Left kidney (tissue), 8 donors: ENCODE measurements at places on chromosomes 12 and 14. TPM values are rescaled to one million over a fixed set of nuclear protein-coding genes. Genes with fewer than 3 reads are reported as not detected.

The VRTN gene
- polyA plus RNA-seq = not detected

The NPFF gene
- polyA plus RNA-seq = 2.1 TPM

The FAM90A1 gene
- 3.8 TPM for polyA plus RNA-seq

The WIF1 gene
- 1.8 TPM for polyA plus RNA-seq

The ASCL1 gene
- 0.08 TPM for polyA plus RNA-seq

The KCNH3 gene
- polyA plus RNA-seq = 5.2 TPM

The GRIN2B gene
- polyA plus RNA-seq = 1.4 TPM

The CLEC14A gene
- 11.4 TPM for polyA plus RNA-seq

The LRP1-AS gene
- polyA plus RNA-seq = not detected

The MYRFL gene
- polyA plus RNA-seq = 7.1 TPM

The DENND5B gene
- polyA plus RNA-seq = 35.9 TPM

The STAC3 gene
- polyA plus RNA-seq = 9.2 TPM

The TAS2R43 gene
- 0.63 TPM for polyA plus RNA-seq

- no peak for DNase-seq
These were observed 62.1 kb upstream of the HECTD1 start for GRCh38 chr14:31269634-31270195.

DNA sequence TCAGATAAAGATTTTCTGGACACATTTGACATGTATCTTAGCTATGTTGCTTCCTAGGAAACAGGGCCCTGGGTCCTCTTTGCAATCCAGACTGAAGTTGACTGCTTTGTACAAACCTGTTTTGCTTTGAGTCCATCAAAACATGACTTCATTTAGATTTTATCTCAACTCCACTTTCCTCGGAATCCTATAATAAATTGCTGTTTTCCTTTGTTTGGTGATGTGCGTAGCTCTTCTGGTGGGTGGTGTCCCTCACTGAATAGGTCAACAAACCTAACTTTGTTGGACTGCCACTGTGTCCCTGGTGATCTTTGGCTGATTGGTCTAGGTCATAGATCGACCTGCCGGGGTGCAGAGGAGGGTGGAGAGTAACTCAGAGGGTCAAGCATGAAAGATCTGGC is 735 bp upstream of the P2RX7 start:
- DNase-seq = no peak

GRCh38 chr12:100127766-100128511 is 14.7 kb downstream of the BLTP3B start:
- no peak for DNase-seq

- no peak for DNase-seq
These were observed 68.4 kb upstream of the PTGR2 start for GRCh38 chr14:73783107-73783727.

DNA sequence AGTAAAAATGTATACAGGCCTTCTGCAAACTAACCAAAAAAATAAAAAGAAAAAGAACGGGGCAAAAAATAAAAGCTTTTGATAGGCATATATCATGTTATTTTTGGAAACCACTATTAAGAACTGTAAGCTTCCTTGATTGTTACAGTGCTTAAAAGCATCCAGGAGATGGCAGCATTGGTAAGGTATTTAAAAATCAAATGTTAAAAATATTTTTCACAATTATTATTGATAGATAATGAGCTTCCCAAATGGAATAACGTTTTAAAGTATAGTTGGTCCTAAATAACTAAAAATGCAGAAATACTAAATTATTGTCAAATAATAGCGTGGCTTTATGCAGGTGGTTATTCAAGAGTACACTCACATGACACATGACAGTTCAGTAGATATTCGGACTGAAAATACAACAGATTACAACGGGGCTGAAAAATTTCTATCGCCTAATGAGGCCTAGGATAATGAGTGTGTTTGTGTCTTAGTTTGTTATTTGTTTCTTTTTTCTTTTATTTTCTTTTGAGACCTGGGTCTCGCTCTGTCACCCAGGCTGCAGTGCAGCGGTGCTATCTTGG is 127.2 kb upstream of the ATF7IP start:
- DNase-seq = no peak

- DNase-seq = no peak
These were observed 142.6 kb downstream of the EPS8 start for GRCh38 chr12:15646581-15646980.

DNA sequence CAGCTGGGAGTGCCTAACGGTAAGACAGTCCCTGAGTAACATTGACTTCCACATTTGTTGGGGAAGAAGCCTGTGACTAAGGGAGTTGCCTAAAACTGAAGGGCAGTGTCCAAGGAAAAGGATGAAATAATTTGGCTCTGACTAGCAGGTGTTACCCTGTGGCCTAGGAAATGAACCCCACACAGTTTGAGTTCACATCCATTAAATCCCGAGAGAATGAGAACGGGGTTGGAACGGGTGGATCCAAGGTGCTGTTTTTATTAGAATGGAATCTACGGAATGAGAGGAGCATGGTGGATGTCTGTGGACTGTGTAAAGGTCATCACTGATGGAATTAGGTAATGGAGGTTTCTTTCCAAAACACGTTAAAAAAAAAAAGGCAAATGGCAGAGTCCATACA is 324.0 kb downstream of the MED13L start:
- DNase-seq = no peak

DNA sequence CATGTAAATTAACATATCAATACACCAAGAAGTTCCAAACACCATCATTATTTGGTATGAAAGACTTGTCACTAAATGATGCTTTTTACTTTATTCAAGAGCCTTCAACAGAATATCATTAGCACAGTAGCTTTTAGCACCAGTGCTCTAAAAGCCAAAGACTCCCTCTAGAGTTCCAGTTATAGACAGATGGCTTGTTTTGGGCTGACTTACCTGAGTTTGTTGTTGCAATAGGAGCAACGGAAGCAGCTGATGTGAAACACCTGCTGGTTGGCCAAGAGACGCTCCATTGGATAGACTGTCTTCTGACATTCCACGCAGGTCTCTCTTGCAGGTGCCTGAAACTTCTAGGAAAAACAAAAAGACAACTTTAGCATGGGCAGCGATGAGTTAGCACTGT is 14.5 kb upstream of the CERS5 start:
- DNase-seq = no peak

DNA sequence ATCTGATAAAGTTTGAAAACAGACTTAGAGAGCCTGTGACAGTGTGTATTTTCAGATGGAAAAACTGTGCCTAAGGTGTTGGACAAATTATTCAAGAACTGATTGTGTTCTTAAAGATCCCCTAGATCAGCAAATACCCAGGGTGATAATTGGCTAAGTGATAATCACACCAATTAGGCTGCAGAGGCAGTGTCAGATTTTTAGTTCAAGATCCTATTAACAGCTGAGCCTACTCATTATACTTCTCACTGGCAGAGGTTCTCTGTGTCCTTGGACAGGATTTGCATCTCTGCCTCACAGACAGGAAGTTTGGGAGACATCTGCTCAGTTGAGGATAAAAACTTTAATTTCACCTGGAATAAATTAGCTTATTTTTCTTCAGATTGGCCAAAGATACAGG is 4.3 kb upstream of the FGD4 start:
- no peak for DNase-seq

GRCh38 chr12:124764451-124764850 is 99.2 kb downstream of the SCARB1 start:
- DNase-seq = no peak

DNA sequence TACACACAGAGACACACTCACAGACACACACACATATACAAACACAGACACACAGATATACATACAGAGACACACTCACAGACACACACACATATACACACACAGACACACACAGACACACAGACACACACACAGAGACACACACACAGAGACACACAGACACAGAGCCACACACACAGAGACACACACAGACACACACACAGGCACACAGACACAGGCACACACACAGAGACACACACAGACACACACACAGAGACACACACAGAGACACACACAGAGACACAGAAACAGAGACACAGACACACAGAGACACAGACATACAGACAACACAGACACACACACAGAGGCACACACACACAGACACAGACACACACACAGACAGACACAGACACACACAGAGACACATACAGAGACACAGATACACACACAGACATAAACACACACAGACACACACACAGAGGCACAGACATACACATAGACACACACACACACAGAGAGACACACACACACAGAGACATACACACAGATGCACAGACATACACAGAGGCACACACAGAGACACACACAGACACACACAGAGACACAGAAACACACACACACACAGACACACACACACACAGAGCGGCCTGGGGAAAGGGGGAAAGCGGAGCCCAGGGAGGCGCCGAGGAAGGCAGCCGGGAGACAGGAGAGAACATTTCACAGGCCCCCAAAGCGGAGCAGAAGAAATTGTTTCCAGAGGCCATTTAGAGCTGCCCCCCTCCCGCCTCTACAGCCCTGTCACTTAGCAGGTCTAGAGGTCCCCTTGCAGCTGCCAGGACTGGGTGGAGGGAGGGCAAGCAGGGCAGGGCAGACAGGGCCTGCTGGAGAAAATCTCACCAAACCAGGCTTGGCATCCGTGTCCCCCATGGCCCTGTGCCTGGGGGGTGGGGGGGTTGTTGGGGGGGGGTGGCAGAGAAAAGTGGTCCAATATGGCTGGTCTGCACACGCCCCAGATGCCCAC is 38.9 kb downstream of the SERPINA3 start:
- DNase-seq = no peak

GRCh38 chr12:76192416-76192815 is 107.9 kb upstream of the NAP1L1 start:
- no peak for DNase-seq

DNA sequence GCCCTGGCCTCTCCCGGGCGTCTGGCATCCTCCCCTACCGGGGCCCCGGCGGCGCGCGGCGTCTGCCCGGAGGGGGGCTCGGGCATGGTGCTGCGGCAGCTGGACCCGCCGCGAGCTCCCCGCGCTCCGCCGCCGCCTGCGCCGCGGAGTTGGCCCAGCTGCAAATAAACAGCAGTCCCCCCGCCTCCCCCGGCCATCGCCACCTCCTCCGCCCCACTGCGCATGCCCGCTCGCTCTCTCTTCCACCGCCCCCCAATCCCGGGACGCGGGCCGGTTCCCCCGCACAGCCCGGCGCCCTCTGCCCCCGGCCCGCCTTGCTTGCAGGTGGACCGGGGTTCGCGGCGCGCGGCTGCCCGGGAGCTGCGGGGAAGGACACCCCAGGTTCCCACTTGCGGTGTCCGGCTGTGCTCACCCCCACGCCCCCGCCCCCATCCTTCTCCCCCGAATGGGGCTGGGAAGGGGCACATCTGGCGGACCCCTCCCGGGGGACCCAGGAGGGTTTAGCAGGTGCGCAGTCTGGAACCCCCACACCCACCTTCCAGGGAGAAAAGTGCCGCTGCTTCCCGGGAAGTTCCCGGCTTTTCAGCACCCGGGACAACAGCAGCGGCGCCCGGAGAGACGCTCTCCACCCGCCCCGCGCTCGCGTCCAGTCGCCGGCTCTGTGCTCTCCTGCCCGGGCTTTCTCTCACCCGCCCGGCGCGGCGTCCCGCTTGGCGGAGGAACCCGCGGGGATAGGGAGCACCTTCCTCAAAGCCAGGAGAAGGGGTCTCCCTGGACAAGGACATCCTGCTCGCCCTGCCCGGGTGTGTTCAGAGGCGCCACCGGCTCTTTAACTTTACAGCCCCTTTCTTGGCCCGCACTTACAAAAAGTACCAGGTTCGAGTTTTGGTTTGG is at the start of gene TMTC1:
Gene TMTC1 (minus strand): TSS at position 170 of the 894 bp plus-strand sequence. CDS start 191 bp downstream, outside the sequence.
- DNase-seq = peak; percentile 72

DNA sequence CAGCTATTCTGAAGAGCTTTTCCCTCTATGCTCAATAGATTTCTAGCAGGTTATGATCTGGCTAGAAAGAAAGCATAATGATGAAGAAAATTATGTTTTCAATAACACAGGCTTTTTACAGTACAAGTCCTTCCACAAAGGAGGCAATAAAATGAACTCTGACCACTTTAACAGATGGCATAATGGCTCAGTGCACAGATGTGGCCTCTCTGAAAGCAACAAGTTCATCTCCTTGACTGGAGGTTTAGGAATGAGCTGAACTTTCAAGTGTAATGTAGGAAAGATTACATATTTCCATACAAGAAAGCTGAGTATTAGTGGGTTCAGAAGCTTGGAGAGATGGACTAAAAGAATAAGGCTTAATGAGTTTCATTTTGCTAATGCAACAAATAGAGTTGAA is 147.4 kb downstream of the EFCAB11 start:
- DNase-seq = no peak

DNA sequence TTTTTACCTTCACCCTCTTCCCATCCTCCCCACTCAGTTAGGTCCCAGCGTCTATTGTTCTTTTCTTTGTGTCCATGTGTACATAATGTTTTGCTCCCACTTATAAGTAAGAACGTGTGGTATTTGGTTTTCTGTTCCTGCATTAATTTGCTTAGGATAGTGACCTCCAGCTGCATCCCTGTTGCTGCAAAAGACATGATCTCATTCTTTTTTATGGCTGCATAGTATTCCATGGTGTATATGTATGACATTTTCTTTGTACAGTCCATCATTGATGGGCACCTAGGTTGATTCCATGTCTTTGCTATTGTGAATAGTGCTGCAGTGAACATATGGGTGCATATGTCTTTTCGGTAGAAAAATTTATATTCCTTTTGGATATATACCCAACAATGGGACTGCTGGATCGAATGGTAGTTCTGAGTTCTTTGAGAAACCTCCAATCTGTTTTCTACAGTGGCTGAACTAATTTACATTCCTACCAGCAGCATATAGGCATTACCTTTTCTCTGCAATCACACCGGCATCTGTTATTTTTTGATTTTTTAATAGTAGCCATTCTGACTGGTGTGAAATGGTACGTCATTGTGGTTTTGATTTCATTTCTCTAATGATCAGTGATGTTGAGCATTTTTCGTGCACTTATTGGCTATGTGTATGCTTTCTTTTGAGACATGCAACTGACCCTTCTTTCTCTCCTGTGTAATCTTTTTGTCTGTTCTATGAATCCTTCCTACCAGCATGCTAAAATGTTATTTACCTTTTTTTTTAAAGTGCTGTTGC is 279.7 kb upstream of the AMIGO2 start:
- no peak for DNase-seq

GRCh38 chr12:3869865-3870264 is 3.3 kb downstream of the PARP11 start:
- DNase-seq = no peak

DNA sequence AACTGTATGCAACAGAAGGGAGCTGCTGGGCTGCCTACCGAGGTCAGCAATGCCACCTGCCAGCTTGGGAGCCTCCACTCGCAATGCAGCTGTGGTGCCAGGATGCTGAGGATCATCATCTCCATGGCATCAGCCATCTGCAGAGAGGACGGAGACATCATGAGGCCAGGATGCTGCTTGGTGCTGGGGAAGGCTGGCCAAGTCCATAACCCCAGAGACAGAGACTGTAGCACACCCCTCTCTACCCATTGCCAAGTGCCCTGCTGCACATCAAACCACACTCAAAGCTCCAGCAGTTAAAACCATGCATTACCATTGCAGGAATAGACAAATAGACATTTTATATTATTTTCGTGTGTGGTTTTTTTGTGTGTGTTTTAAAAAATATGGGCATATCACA is 43.5 kb downstream of the SVOP start:
- DNase-seq = no peak
